ENCODE measurements at places on chromosomes 16 and 17.

DNA sequence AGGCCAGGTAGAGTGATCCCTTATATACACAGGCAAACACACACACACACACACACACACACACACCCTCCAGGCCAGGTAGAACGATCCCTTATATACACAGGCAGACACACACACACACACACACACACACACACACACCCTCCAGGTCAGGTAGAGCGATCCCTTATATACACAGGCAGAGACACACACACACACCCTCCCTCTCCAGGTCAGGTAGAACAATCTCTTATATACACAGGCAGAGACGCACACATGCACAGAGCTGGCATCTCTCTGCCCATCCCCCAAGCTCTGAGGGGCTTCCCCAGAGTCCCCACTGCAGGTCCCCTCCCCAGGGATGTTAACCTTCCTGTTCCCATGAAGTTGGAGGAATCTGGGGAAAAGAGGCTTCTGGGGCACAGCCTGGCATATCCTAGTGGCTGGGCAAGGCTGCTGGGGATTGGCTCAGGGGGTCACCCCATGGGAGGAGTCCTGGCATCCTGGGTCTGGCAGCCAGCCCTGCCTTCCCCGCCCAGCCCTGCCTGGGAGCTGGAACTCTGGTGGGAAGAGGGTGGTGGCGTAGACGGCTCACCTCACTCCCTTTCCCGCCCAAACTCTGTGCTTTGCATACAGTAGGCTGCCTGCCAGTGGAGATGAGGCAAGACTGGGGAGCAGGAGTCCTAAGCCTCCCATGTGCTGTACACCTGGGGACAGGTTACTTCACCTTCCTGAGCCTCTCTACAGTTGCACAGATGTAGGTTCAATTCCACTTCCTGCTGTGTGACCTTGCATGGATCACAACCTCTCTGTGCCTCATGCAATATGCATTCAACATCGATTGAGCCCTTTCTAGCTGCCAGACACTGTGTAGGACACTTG lies 41.8 kb downstream of the TEKT5 start:
- no peak for DNase-seq

GRCh38 chr17:881778-882177 lies 97.8 kb downstream of the NXN start:
- no peak for DNase-seq

GRCh38 chr16:46894036-46894672 lies 10.0 kb downstream of the GPT2 start:
- DNase-seq = no peak

DNA sequence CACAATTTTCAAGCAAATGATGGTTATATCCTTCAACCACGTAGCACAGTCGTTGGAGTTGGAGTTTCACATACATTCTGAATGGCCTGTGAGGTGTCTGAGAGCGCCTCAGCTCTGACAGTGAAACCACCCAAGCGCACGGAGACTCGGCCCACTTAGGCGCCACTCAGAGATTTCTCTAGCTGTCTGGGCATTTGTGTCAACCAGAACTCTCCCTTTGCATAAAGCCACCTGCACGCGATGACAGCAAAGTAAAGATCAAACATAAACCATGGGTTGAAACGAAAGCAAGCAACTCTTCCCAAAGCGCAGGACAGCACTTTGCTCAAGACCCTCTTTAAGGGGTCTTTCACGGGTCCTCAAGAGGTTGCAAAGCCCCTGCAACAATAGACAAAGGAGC lies 533 bp downstream of the SLC6A4 start:
- no peak for DNase-seq

DNA sequence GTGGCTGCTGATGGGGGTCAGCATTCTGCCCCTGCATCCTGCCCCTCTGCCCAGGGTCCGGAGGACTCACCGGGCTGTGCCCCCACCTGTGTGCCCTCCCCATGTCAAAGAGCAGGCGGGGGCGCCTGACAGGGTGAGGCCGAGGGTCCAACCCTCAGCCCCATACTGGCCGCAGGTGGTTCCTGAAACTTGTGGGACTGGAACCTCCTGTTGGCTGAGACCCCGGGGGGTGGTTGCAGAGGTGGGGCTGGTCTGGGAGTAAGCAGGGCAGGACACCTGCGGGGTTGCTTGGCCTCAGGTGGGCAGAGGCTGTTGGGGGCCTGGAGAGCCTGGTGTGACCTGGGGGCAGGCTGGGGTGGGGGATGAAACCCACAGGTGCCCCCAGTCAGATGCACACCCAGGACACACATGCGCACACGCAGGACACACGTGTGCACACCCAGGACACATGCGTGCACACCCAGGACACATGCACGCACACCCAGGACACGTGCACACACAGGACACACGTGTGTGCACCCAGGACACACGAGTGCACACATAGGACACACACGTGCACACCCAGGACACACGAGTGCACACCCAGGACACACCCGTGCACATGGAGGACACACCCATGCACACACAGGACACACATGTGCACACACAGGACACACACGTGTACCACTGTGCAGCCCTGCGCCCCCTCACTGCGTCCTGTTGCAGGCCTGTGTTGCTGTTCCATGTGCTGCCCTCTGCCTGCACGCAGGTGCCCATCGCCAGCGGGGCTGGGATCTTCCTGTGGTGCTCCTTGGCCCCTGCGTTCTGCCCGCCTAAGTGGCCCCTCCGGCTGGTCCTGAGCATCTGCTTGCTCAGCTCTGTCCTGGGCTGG lies 31.4 kb downstream of the SOX8 start:
- no peak for DNase-seq

DNA sequence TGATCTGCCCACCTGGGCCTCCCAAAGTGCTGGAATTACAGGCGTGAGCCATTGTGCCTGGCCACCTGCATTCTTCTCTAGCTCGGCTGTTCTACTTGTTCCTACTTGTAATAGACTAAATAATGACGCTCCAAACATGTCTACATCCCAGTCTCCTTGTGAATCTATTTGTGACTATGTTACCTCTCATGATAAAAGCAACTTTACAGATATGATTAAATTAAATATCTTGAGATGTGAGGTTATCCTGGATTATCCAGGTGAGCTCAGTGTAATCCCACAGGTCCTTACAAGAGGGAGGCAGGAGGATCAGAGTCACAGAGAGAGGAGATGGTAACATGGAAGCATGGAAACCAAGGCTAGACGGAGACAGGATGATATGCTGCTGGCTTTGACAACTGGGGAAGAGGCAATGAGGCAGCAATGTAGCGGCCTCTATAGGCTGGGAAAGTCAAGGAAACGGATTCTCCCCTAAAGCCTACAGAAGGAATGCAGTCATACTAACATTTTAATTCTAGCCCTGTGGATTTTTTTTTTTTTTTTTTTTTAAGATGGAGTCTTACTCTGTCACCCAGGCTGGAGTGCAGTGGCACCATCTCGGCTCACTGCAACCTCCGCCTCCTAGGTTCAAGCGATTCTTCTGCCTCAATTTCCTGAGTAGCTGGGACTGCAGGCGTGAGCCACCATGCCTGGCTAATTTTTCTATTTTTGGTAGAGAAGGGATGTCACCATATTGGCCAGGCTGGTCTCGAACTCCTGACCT lies 5.0 kb upstream of the LASP1 start:
- no peak for DNase-seq

- no peak for DNase-seq
Observed at GRCh38 chr17:43212641-43213490, 1.2 kb downstream of the TMEM106A start.

DNA sequence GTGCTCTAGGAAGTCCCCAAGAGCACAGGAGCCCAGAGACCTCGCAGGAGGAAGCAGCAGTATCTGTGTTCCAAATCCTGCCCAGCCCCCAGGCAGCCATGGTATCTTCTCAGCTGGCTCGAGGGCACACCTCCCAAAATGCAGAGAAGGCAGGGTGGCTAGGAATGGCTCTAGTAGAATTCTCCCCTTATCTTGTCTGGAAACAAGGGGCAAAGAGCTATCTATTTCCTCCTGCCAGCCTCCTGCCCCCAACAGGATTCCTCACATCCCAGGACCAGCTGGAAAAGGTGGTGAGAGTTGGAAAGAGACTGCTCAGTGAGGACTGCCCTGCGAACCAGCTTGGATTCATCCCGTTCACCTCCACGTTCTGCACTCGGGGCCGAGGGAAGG lies 8.6 kb upstream of the TSPOAP1 start:
- no peak for DNase-seq

DNA sequence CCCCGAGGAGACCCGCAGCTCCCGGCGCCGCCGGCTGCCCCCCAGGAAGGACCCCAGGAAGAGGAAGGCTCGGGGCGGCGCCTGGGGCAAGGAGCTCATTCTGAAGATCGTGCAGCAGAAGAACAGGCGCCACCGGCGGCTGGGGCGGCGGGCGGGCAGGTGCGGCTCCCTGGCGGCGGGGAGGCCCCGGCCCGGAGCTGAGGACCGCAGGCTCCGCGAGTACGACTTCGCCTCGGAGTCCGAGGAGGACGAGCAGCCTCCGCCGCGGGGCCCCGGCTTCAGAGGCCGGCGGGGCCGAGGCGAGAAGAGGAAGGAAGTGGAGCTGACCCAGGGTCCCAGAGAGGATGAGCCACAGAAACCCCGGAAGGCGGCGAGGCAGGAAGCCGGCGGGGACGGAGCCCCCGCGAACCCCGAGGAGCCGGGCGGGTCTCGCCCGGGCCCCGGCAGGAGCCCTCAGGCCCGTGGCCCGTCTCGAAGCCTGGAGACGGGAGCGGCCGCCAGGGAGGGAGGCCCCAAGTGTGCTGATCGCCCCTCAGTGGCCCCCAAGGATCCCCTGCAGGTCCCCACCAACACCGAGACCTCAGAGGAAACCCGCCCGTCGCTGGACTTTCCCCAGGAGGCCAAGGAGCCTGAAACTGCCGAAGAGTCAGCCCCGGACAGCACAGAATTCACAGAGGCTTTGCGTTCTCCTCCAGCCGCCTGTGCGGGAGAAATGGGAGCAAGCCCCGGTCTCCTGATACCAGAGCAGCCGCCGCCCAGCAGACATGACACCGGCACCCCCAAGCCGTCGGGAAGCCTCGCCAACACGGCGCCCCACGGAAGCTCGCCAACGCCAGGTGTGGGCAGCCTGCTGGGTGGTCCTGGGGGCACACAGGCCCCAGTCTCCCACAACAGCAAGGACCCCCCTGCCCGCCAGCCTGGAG lies 22.3 kb upstream of the ZFPM1 start:
- no peak for DNase-seq

- no peak for DNase-seq
Observed at GRCh38 chr17:61537264-61537771, 53.7 kb downstream of the NACA2 start.

DNA sequence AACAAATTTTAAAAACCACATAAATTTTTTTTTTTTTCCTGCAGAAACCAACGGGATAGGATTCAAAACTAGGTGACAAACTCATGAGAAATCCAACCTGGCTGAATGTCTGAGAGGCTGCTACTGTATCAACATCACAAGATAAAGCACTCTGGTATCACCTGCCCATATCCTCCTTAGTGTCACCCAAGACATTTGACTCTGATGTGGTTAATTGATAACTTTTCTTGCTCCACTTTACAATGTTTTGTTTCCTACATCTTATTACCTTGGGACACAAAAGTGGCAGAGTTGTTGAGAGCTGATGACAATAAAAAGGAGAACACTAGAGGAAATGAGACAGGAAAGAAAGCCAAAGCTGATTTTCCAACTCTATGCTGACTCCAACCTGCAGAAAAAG lies 4.0 kb upstream of the FBXL20 start:
- no peak for DNase-seq

GRCh38 chr17:69870091-69870530 lies 204.9 kb upstream of the KCNJ16 start:
- DNase-seq = peak; percentile 79

DNA sequence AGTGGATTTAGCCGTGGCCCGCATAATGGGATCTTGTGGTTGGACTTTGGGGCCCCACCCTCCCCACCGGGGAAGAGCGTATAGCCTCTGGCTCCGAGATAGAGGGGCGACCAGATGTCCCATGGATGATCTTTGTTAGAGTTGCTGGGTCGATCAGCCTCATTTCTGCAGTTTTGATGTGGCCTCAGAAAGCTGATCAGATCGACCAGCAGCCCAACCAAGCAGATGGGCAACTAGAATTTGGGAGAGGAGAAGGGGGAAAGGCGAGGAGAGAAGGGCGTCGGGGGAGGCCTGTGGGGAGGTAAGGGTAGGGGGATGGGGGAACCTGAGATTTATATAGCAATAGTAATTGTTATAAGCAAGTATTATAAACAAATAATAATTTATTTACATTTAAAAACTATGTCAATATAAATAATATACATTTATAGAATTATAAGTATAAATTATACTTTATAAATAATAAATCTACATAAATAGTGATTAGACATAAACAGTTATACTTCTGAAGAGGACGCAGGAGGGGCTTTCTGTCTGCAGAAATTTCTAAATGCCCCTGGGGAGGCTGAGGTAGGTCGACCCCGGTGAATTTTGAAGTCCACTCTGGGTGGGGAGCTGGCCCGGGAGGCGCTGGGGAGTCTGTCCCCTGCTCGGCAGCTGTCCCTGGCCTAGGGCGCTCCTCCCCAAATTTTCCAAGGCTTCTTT lies 136.3 kb downstream of the KCNJ12 start:
- DNase-seq = no peak
